ENCODE measurements at places on chromosomes 1 and 21.

- DNase-seq, result no peak
Measured at GRCh38 chr1:170592591-170593111, 60.7 kb downstream of the GORAB start.

DNA sequence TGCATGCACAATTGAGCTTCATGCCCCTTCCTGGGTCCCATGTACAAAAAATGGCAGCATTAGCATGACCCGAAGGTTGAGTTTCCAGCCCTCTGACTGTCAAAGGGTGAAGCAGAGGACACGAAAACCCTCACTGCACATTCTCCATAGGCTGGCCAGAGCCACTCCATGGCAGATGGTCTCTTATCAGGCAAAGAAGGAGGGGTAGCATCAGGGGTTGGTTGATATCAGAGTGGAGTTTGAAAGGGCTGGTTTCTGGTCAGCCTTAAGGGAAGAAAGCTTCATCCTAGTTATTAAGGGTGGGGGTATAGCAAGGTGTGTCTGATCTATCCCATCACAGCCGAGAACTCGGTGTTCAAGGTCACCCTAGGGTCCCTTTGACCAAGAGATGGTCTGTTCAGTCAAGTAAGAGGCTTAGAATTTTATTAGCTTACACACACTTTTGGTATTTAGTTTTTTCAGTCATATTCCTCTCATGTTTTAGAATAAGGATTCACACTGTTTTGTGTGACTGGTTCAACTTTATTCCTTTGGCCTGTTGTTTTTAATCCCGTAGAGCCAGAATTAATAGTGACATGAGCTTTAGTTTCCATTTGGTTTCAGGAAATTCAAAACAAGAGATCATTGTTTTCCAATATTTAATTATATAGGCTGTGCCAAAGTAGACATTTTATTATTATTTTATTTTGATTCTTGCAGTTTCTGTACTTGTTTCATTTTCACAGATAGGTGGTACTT lies 199.9 kb upstream of the FMN2 start:
- DNase-seq, result no peak

DNA sequence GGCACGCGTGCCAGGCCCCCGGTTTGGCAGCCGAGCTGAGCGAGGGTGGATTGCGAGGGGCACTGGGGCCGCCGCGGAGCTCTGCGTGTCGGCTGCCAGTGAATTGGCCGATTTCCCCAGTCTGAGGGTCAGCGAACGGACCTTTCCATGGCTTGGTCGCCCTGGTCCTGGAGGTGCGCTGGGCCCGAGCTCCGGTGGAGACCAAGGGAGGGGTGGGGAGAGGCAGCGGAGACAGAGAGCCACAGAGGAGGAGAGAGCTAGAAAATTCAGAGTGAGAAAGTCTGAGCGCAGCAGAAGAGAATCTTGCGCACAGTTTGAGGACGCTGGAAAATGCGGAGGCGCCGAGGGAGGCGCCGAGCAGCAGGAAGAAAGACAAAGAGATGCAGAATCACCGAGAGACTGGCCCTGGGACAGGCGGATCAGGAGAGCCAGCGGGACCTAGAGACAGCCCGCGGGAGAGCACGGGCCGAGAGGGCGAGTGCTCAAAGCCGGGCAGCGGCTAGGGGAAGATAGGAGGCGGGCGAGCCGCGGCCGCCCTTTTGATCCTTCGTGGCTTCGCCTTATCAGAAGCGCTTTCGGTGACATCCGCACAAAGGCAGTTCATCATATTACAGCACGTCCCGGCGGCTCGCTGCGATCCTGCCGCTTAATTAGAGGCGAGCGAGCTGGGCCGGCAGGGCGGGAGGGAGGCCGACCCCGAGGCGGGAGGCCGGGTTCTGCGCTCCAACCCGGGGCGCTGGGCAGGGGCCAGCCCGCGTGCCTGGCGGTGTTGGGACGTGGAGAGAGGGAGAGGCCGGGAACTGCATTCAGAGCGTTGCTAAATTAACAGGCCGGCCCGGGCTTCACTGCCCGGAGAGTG lies 12.7 kb downstream of the PAX7 start:
- DNase-seq, result no peak

- DNase-seq, result no peak
Measured at GRCh38 chr21:25760677-25761076, 25.9 kb downstream of the GABPA start.

DNA sequence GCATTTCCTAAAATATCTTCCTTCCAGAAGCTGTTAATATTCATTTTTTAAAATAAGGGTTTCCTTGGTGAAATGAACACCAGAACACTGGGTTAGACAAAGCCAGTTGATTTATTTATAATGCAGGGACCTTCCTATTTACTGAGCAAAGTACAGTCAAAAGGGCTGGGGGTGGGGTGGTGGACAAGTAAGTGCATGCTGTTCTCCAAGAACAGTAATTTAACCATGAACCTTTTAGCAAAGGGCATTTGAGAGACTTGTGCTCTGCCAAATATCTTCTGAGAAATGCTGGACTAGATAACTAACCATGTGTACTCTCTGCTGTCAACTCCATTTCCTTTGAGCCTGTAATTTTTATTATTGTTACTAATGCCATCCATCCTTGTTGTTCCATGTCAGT lies 100.2 kb downstream of the OMA1 start:
- DNase-seq, result no peak

GRCh38 chr1:116167625-116168276 lies 56.6 kb downstream of the MAB21L3 start:
- no peak for DNase-seq

DNA sequence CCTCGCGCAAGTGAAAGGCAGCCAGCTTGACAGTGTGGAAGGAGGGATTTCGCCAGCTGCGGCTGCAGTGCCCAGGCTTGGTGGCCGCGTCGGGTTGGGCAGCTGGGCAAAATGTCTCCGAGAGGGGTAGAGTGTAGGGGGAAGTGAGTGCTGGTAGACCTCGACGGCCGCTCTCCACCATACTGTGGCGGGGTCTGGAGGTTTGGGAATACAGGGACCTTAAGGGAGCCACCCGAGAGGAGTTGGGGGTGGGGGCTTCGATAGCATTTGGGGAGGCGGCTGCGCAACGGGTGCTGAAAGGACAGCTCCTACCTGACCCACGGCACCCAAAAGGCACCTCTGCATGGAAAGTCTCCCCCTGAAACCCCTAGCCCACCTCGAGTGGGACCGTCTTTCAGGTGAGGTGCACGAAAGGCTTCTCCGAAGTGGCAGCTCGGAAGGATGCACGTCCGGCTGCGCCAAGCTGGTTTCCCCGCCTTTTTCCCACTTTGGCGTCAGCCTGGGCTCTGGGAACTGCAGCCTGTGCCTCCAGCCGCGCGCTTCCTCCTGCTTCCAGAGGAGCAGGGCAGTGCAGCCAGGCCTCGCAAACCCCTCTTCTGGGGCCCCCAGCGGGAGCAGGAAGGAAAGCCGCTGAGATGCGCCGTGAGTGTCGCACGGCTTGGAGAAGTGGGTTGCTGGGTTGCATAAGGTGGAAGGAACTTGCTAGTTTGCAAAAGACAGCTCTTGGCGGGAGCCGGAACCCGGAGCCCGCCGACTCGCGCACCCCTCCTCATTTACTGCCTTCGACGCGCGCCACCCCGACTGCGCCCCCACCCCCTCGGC lies 531 bp upstream of the HMGN2 start:
- no peak for DNase-seq

All from glomerular endothelial cell (primary cell).